Naive thymus-derived CD8-positive, alpha-beta T cell (primary cell): ENCODE measurements at places on chromosomes 5 and 9. TPM values are rescaled to one million over a fixed set of nuclear protein-coding genes. Genes with fewer than 3 reads are reported as not detected.

DNA sequence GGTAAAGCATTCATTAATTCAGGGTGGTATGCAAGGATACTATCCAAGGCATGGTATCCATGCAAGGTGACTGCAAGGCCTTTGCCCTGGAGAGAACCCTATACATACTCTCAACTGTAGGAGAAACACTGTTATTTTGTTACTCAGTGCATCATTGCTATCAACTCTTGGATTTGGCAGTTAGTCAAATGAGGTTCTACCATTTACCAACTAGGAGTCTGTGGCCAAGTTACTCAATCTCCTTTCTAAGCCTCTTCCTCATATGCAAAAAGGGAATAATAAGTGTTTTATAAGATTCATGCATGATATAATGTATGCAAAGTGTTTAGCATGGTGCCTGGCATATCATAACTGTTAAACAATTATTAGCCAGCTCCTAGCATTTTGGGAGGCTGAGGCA, 4.0 kb downstream of the PCDHGC3 start:
- DNase-seq = no peak

- no peak for DNase-seq
Measured at GRCh38 chr9:27421577-27421976, 102.5 kb upstream of the IFNK start.

DNA sequence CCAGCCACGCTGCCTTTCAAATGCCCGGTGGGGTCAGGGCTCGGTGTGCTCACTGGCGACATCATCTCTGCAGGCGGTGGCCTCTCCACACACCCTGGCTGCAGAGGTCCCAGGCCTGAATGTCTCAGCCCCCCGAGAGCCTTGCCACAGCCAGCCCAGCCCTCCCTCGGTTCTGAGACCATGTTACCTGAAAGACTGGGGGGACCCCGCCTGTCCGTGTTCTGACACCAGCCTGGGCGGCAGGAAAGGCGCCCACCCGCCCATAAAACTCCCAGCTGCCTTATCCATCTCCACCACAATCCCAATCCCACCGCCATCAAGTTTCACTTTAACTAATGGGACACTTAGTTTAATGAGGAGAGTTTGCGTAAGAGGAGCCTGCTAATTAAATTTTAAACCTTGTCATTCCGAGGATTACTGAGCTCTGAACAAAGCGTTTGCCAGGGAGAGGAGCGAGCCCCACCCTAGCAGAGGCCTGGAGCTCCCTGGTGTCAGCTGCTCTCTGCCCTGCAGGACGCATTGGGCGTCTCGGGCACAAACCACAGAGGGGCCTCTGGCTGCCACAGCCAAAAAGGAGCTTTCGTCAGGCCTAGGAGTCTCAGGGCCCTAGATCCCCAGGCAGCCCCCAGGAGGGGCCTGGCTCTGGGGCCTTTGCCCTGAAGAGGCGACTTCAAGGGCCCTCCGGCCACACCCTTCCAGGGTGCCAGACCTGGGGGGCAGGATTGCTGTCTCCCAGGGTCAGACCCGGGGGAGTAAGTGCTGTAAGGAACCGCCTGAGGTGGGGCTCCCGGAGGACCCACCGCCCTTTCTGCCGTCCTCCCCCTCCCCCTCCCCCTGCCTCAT, 15.3 kb downstream of the LHX3 start:
- DNase-seq = no peak

DNA sequence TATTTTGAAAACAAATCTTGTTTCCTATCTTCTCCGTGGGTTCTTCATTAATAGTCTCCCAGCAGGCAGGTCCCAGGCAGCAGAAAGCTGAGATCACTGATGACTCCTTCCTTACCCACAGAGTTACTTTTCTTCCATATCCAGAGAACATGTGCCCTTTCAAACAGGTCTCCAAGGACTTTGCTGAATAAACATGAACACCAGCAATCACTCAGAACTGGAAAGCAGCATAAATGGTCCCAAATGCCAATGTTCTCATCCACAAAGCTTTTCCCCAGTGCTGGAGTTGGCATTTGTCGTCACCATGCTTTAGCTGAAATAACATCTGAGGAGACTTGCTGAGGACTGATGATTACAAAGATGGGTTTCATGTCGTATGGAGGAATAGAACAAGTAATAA, 134.0 kb downstream of the YIPF5 start:
- DNase-seq = no peak

GRCh38 chr9:69273161-69273560, 51.9 kb upstream of the ENTREP1 start:
- no peak for DNase-seq

DNA sequence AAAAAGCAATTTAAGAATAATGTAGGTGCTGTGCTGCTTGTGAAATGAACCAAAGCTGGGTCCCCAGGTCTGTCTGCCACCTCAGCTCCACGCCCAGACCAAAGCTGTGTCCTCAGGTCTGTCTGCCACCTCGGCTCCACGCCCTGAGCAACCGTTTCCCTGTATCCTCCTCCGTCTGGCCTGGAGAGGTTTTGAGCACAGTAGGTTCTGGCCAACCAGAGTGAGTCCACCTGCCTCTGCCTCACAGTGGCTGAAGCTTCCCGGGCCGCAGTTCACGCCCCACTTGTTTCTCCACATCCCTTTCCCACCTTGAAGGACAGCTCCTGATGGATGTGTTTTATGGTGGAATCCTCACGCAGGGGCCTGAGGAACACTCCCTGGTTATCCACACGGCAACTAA, 120.5 kb downstream of the ADAMTS2 start:
- no peak for DNase-seq

DNA sequence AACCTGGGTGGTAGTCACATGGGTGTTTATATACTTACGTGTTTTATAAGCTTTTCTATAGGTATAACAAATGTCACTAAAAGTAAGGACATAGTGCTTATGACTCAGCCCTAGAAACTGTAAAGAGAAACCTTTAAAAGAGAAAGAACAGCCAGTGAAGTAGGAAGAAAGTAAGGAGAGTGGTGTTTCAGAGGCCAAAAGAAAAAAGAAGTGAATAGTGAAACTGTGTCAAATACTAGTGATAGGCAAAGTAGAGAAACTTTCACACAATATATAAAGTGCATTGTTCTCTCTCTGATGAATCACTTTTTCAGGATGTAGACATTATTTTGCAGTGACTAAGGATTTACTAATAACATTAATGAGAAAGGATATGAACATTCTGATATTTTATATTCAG, 74.2 kb upstream of the SUSD1 start:
- no peak for DNase-seq

GRCh38 chr9:20884985-20885593, 146.4 kb downstream of the HACD4 start:
- peak; percentile 49 for DNase-seq

The ADAMTS19 gene
- not detected for total RNA-seq
